ENCODE measurements at places on chromosomes 4 and X. TPM values are rescaled to one million over a fixed set of nuclear protein-coding genes. Genes with fewer than 3 reads are reported as not detected.
A peak's percentile ranks its signal among the peaks of the same experiment; 100 is the strongest.

The HEPH gene
- polyA plus RNA-seq = 0.54 TPM

The RPL36A gene
- 1,169 TPM for polyA plus RNA-seq

The CENPVL3 gene
- not detected for polyA plus RNA-seq

DNA sequence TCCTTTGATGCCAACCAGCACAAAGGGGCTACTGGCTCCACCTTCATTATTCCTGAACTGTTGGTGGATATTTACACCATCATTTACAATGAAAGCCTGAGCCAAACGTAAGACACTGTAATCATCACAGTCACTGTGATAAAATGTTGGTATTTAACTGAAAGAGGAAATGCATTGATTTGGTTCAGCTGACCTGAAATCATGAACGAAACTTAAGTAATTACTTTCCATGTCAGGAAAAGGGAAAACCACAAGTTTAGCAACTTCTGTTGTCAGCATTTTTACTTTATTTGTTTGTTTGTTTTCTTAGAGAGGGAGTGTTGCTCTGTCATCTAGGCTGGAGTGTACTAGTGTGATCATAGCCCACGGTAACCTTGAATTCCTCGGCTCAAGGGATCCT lies 247.8 kb upstream of the FAM47A start:
- DNase-seq = no peak

The EMCN gene
- 2.2 TPM for polyA plus RNA-seq

The BTK gene
- polyA plus RNA-seq = 1.7 TPM

The BGN gene
- polyA plus RNA-seq = 20.2 TPM

The NXT2 gene
- 1.9 TPM for polyA plus RNA-seq

GRCh38 chrX:11641349-11642065 lies 24.2 kb downstream of the ARHGAP6 start:
- DNase-seq = no peak

DNA sequence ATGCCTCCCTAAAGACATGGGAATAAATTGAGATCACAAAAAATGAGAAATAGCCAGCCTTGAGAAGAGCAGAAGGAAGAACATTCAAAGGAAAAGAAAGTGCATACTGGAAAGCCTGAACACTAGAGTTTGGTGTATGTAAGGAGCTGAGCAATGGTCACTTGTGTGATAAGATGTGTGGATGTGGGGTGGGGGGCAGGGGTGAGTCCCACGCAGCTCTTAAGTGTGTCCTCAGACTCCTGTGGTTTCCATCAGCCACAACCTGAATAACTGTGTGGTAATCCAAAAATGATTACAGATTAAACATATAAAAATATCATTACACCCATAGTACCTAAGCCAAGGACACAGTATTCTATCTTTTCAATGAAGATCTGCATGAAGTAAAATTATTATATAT lies 59.9 kb downstream of the ELOVL6 start:
- no peak for DNase-seq

DNA sequence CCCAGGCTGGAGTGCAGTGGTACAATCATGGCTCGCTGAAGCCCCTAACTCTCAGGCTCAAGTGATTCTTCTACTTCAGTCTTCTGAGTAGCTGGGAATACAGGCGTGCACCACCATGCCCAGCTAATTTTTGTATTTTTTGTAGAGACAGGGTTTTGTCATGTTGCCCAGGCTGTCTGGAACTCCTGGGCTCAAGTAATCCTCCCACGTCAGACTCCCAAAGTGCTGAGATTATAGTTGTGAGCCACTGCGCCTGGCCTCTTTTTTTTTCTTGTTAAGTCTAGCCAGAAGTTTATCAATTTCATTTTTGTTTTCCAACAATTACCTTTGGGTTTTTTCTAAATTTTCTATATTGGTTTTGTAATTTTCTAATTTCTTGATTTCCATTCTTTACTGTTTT lies 100.6 kb downstream of the GC start:
- no peak for DNase-seq

GRCh38 chrX:153818571-153819383 lies 11.6 kb downstream of the PDZD4 start:
- no peak for DNase-seq

- no peak for DNase-seq
Measured at GRCh38 chr4:1907848-1908525, 36.8 kb downstream of the NSD2 start.

- no peak for DNase-seq
Measured at GRCh38 chrX:113726009-113726408, 857.9 kb upstream of the HTR2C start.

GRCh38 chrX:150982235-150982787 lies 824 bp upstream of the HMGB3 start:
- no peak for DNase-seq

- DNase-seq = peak; percentile 30
Measured at GRCh38 chrX:353566-354535, 32.9 kb downstream of the PPP2R3B start.

DNA sequence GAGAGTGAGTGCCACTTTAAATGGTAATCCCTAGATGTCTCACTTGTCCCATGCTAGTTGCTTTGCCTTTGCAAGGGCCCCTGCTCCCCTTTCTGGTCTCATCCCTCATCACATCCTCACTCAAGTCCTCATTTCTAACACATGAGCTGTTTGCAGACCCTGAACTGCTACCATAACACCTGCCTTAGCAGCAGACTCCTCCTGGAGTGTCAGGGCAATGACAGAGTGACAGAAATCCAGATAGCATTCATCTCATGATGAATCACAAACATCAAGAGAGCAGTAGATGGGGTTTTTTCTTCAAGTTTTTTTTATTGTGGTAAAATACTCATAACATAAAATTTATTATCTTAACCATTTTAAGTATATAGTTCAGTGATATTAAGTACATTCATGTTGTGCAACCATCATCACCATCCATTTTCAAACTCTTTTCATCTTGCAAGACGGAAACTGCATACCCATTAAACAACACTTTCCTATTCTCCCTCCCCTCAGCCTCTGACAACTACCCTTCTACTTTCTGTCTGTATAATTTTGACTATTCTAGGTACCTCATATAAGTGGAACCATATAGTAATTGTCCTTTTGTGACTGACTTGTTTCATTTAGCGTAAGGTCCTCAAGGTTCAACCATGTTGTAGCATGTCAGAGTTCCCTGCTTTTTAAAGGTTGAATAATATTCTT lies 133.2 kb upstream of the RPS6KA3 start:
- DNase-seq = no peak

The VEGFD gene
- 1.3 TPM for polyA plus RNA-seq

GRCh38 chr4:86895692-86896488 lies 3.7 kb upstream of the C4orf36 start:
- no peak for DNase-seq

The BOD1L1 gene
- polyA plus RNA-seq = 6.5 TPM

The SMPX gene
- polyA plus RNA-seq = not detected

GRCh38 chrX:101206471-101206870 lies 13.1 kb upstream of the DRP2 start:
- DNase-seq = no peak

The FAM236D gene
- not detected for polyA plus RNA-seq

The ADAMTS3 gene
- polyA plus RNA-seq = 0.11 TPM

GRCh38 chrX:38661561-38661960 lies 100.2 kb downstream of the TSPAN7 start:
- no peak for DNase-seq

DNA sequence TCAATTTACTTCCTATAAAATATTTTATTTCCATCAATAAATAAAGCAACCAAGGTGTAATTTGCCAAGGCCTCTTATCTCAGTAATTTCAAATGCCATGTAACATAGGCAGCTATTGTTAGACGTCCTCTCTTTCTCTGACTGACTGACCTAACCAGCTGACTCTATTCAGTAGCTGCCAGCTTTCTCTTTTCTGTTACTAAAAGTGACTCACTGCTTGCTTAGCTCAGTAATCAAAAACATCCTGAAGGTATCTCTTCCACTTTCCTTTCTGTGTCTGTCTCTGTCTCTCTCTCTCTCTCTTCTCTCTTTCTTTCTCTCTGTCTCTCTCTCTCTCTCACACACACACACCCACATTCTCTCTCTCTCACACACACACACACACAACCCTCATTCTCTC lies 134.2 kb downstream of the SPOCK3 start:
- DNase-seq = no peak

All from pancreas (tissue), 10 donors.